CD8-positive, alpha-beta memory T cell (primary cell): ENCODE measurements at places on chromosomes 2 and 18. TPM values are rescaled to one million over a fixed set of nuclear protein-coding genes. Genes with fewer than 3 reads are reported as not detected.

GRCh38 chr2:98852932-98853331, 83.1 kb downstream of the CRACDL start:
- DNase-seq, result no peak

Gene LRP1B
- not detected for total RNA-seq

DNA sequence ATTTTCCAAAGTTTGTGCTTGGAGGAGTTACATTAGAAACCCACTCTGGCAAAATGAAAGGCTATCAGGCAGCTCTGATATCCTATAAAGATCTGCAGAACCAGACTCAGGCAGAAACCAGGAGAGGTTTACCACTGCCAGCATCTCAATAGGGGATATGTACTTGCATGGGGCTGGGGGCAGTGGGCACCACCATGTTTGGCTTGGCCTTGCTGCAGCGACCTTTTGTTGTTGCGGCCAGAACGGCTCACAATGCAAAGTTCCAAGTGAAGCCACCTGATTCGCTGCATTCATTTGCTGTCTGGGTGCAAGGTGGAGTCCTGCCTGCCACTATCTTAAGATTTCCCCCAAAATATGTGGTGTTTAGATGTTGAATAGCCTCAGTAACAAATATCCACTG, 81.3 kb downstream of the COPS8 start:
- DNase-seq, result no peak

Gene TMEM247
- not detected for total RNA-seq

DNA sequence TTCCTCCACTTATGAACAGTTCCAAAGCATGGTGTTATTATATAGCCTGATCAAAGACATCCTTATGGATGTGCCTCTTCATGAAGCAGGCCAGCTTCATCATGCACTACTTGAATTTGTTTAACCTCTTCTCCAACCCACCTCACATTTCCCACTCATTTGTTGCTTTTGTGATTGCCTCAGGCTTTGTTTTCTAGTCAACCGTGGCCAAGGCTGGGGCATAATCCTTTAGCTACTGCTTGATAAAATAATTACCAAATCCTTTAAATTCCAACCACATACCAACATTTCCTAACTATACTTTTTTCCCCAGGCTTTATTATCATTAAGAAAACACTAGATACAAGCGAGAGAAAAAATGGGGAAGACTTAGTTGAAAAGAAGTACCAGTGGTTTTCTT, 39.6 kb upstream of the SCN1A start:
- no peak for DNase-seq

GRCh38 chr2:8445580-8445979, 236.3 kb upstream of the ID2 start:
- no peak for DNase-seq

DNA sequence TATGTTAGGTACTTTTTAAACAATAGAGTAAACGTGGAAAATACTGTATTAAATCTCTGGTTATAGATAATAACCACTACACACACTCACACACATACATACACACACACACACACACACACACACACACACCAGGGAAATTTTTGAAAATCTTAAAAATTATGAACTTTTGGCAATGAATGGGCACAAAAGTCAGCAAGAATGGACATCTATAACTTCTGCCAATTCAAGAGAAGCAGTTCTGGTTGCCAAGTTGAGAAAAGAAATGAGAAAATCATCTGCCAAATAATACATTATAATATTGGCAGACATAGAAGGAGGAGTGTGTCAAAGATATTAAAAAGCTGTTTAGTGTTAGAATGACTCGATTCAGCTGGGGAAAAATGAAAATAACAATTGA, 42.9 kb upstream of the TMEM178A start:
- no peak for DNase-seq

DNA sequence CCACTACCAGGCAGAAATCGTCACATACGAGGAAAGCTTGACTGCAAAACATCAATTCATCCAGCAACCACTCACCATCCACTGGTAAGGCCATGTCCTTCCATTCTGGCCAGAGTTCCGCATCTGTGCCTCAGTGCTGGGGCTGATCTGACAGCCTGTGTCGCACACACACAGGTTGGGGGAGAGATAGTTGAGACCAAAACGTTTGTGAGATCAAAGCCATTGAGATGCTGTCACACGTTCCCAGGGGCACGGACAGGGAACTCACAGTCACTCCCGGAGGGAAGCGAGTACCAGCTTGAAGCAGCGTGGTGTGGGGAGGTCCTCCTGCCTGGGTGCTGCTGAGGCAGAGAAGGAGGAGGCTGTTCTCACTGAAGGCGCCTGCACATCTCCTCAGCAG, 458.5 kb upstream of the SALL3 start:
- DNase-seq, result no peak

DNA sequence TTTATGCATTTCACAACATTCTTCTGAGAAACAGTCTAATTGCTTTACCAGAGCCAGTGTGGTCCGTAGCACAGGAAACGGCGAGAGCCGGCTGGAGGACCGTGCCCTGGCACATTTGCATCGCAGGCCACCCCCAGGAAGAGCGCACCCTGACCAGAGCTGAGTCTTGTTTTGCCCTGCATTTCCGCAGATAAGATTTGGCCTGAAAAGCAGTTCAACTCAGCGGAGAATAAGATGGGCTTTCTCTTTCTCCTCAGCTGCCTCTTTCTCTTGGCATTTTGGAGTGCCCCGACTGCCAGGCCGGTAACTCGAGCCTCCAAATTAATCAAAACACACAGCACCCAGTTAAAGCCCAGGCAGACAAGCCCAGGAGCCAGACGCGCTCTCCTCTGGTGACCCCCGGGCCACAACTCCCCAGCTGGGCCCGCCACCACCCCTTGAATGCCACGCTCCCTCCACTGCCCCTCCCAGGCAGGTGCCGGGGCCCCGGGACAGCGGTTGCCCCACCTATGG, 464 bp downstream of the COL4A4 start:
- no peak for DNase-seq

DNA sequence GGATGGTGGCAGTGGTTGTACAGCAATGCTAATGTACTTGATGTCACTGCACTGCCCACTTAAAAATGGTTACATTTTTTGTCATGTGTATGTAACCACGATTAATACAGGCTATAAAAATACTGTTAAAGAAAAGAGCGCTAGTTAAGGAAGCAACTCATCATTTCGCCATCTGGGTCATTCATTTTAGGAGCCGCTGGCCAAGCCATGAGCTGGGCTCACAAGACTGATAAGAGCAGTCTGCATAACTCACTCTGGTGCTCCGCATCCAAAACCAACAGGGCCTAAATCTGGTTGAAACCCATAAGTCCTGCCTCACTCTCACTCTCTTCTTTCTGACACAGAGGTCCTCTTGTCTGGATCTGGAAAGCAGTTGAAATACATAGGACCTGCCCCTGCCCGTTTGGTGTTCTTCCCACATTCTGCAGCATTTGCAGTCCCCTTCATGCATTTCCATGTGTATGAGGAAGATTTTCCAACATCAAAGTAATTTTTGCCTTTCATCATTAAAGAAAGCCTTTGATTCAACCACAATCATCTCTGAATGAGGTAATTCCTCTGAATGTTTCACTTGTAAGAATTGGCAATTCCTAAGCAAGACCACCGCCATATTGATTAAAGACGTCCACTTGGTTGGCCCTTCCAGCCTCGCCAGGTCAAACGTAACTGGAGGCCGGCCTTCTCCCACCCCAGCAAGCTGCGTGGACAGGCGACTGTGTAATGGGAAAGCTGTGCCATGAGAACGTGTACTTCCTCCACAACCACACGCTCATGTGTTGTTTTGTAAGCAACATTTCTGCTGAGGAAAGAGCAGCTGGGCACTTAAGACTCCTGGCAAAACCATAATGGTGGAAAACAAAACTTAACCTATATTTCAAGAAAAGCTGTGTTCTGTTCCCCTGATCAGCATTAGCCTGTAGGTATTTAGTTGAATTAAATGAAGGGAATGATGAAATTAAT, 112.2 kb downstream of the VAPA start:
- no peak for DNase-seq

- no peak for DNase-seq
These were observed 26.3 kb downstream of the RMC1 start for GRCh38 chr18:23529604-23530003.

- DNase-seq, result no peak
These were observed 41.1 kb upstream of the SCYGR1 start for GRCh38 chr2:227428731-227429285.

- DNase-seq, result no peak
These were observed 44.8 kb upstream of the TANC1 start for GRCh38 chr2:158923641-158924040.
